ENCODE measurements at places on chromosomes 3 and 15.

DNA sequence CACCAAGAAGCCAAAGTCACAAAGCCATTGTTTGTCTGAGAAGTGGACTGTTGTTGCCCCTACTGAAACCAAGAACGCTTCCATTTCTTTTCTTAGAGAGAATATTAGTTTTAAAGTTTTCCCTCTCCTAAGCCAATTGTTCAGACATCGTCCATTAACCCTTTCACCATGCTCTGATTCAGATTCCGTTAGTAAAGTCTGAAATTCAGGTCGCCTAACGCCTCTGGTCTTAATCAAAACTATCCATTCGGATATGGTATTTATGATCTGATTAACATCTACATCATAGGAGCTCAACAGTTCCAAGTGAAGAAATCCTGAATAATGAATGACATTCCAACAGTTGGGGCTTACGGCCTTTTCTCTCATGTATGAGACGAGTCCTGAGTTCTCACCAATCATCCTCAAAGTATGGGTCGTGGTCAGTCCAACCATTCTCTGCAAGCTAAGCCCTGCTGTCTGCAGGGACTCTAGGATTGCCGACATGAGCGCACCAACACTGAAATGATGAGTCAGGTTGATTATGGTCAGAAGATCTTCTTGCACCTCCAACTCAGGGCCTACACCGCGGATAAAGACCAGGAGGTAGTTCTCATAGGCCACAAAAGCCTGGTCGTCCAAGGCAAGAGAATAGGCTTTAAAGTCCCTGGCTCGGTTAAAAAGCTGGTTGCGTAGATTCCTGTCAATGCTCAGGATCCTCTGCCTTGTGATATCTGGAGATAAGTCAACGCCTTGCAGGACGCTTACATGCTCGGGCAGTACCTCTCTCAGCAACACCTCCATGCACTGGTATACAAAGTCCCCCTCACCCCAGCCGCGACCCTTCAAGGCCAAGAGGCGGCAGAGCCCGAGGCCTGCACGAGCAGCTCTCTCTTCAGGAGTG is 767 bp downstream of the EPM2AIP1 start:
- no peak for DNase-seq

DNA sequence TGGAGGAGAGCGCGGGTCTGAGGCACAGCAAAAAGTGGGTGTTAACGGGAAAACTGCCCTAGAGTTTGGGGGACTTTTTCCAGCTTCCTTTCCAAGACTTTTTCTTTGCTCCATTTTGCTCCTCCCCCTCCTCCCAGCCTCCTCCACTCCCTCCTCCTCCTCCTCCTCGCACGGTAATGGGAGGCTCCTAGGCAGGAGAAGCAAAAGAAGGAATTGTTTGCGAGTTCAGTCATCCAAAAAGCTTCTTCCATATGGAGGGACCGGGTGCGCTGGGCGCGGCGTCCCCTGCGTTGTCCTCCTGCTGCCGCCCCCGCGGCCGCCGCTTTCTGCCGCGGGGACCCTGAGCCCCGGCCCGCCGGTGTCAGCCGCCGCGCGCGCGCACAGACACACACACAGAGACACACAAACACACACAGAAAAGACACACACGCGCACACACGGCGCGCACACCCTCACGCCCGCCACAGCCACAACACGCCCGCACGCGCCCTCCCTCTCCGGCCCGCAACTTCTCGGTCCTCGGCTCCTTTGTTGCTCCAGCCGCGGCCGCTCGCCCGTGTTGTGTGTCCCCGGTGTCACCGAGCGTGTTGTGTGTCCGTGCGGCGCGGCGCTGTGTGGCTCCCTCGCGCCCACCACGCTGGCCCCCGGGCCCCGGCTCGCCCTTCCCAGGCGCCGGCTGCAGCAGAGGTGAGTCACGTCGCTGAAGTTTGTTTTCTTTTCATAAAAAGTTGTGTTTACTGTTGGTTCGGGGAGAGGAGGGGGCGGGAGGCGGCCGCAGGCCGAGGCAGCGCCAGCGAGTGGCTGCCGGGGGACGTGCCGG is at the start of gene BOC:
TSS of gene BOC (plus strand) at position 228 of the 820 bp plus-strand sequence. CDS start 38,246 bp downstream, outside the sequence.
- peak; percentile 36 for DNase-seq

DNA sequence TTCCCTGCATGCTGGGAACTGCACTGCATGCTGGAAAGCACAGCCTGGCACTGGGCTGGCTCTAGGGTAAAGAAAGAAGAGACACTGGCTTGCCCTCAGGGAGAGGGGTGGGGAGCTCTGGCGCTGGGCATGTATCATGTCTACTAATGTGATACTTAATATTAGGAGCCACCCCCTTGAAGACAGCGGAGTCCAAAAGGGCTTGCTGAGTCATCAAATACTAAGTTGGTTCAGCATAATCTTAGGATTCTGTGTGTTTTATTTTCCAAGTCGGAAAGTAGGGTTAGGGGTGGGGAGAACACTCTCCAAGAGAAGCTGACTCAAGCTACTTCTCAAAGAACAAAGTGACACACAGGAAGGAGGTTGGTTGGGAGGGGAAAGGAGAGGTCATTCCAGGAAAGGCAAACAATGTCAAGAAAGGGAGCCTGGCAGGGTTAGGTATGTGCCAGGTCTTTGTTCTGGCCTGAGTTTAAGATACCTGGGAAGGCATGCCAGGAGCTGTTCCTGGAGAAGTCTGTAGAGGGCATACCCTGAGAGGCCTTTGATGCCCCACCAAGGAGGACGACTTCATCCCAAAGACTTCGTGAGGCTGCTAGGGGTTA is 237.8 kb upstream of the NR2E3 start:
- no peak for DNase-seq

DNA sequence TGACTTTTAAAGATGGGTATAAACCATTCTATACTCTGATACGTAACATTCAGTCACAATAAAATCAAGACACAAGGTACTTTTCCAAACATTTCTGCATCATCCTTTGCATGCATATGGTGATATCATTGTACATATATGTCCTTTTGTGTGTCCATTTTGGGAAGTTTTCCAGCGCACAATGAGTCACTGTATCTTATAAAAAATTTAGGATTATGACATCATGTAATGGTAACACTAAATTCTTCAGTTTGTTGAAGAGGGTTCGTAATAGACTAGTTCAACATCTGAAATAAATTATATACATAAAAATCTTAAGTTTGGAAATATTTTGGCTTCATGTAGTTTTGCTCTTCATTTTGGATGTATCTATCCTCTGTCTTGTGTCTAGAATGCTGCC is 480.9 kb downstream of the ROBO1 start:
- no peak for DNase-seq

DNA sequence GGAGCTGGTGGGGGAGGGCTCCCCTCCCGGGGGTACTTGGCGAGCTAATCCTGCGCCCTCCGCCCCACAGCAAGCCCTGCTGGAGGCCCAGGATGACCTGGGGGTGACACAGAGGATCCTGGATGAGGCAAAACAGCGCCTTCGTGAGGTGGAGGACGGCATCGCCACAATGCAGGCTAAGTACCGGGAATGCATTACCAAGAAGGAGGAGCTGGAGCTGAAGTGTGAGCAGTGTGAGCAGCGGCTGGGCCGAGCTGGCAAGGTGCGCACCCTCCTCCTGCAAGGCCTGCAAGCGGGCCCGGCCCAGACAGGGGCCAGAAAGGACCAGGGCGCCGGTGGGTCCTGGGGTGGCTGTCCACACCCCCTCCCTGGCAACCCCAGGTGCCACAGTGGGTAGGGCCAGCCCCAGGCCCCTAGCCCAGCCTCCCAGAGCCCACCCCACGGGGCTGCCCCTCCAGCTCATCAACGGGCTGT is 56.5 kb downstream of the SEMA3G start:
- DNase-seq = no peak

GRCh38 chr3:69359339-69359893 is 26.5 kb downstream of the FRMD4B start:
- DNase-seq = no peak

GRCh38 chr3:141499965-141500364 is 13.1 kb downstream of the RASA2 start:
- DNase-seq = no peak

DNA sequence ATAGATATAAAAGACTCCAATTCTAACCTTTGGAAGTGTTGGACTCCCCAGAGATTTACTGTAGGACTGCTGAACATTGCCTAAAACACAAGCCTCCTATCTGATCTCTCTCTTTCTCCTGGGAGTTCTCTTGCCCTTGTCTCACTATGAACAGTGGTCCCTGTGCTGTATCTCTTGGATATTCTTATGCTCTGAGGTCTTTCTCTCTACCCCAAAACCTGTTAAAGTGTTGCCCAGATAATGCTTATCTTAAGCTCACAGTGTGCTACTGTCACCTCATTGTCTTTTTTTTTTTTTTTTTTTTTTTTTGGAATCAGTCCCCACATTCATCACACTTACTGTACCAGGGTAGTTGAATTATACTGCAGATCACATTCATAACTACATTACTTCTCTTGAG is 131.0 kb upstream of the CBLB start:
- DNase-seq = no peak

- DNase-seq = peak; percentile 40
These were observed 33.6 kb upstream of the MTMR10 start for GRCh38 chr15:31024979-31025378.

DNA sequence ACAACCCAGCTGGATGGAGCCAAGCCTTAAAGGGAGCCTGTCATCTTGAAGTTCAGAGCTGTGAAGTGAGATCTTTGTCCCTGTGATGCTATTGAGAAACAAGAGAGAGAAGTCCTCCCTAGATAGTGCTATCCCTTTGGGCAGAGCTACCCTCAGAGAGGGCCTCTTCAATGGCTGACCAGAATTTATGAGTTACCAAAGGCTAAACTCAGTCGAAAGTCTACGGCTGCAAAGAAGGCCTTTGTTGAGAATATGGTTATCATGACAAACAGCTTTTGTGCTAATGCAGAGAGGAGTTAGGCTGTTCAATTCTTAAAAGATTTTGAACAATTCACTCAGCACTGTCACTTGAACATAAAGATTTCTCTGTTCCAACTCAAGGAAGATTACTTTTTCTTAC is 65.9 kb upstream of the C3orf80 start:
- DNase-seq = no peak

DNA sequence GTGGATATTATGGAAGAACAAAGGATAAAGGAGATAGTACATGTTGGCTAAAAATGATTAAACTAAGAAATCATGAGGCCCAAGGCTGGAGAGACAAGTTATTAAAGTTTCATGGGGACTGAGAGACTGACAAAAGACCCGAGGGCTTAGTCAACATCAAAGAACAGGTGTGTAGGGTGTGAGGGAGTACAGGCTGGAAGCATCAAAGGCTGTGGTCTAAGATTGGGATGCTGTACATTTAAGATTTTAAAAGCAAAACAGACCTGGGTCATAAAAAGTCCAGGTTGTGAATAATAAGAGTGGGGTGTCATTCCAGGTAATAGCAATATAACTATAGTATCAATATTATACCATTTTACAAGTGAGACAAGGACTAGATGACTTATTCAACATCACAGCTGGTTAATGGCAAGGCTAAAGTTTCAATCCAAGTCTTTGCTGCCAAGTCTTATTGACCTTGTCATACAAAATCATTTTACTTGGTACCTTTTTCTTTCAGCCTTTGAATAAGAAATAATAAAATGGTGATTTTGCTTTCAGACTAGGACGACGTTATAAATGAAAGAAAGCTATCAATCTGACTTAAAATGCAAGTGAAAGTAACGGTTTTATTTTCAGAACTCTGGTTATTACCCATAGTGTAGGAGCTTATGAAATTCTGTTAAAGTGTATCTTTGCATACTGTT is 211.6 kb downstream of the TNIK start:
- no peak for DNase-seq

All from SK-N-DZ (cell line).